ENCODE measurements at places on chromosomes 5 and 9. TPM values are rescaled to one million over a fixed set of nuclear protein-coding genes. Genes with fewer than 3 reads are reported as not detected.

EDIL3 gene
- not detected for polyA plus RNA-seq

PCDHB5 gene
- polyA plus RNA-seq, result not detected

NDFIP1 gene
- 58.3 TPM for polyA plus RNA-seq

VLDLR gene
- polyA plus RNA-seq, result 0.90 TPM

SPINK7 gene
- polyA plus RNA-seq, result not detected
